ENCODE measurements at places on chromosomes 5 and 9.

DNA sequence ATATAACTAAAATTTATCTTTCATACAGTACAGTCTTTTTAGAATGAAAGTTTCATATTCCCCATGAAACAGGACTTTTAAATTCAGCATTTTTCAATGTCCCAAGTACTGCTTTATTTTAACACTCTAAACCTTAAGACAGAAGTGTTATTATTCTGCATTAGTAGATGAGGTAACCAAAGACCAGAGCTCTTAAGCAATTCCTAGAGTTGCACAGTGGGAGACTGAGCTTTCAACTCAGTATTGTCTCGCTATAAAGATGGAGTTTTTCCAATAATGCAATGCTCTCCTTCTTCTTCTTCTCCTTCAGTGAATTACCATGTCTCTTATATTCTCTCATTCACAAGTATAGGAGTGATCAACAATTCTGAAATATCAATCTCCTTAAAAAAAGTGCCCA lies 479.7 kb downstream of the CETN3 start:
- no peak for DNase-seq

- no peak for DNase-seq
These were observed 55.6 kb upstream of the UBAC1 start for GRCh38 chr9:136016572-136017288.

GRCh38 chr9:72540348-72540873 lies 19.0 kb downstream of the TMC1 start:
- DNase-seq: no peak

DNA sequence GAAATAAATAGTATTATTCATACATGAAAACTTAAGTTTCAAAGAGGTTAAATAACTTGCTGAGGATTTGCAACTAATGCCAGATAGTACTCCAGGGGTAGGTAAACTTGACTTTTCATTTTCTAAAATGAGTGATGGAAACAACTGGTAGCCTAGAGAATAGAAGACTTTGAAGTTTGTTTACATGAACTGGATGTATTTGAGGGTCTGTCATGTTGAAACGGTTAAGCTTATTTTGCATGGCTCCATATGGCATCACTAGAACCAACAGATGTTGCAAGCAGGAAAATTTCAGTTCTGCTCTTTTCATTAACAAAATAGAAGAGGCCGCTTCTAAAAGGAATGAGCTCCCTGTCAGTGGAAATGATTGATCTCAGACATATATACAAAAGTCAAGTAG lies 105.1 kb upstream of the SGCD start:
- no peak for DNase-seq

- no peak for DNase-seq
These were observed 9.7 kb upstream of the URM1 start for GRCh38 chr9:128361296-128361985.

DNA sequence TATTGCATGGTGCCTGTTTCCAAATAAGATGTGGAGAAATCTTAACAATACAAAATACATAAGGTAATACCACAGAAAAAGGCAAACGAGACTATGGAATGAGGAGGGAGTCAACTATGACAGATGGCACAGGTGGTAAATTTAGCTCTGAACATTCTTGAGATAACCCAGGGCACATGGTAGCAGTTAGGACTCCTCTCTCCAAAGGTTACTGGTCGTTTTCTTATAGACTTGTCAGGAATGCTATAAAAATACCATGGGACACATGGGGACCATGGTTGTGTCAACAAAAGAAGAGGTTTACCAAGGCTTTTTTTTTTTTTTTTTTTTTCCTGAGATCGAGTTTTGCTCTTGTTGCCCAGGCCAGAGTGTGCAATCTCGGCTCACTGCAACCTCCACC lies 209.4 kb upstream of the RFX3 start:
- DNase-seq: no peak

DNA sequence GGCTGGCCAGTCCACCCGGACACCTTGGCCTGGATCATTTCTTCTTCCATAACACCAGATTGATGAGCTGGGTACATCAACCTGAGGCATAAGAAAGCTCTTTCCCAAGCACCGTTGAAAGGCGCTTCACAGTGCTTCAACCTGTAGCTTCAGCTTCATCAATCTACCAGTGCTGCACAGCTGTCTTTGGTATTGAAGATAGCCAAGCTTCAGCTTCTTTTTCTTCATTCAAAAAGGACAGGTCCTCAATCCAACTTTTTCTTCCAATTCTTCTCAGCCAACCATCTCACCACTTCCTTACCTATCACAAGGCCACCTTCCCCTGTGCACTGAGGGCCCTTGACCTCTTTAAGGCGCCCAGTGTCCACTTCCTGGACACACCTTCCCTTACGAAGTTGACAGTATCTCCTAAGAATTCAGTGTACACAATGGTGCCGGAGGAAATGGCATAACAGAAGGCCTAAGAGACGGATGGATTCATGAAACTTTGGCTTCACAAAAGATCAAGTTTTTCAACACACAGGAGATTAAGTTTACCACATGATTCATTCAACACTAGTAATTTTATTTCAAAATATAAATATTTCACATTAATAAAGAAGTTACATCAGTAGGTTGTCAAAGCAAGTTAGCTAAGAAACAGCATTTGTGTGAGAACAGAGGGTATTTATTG lies 1.4 kb upstream of the CTNNAL1 start:
- no peak for DNase-seq

DNA sequence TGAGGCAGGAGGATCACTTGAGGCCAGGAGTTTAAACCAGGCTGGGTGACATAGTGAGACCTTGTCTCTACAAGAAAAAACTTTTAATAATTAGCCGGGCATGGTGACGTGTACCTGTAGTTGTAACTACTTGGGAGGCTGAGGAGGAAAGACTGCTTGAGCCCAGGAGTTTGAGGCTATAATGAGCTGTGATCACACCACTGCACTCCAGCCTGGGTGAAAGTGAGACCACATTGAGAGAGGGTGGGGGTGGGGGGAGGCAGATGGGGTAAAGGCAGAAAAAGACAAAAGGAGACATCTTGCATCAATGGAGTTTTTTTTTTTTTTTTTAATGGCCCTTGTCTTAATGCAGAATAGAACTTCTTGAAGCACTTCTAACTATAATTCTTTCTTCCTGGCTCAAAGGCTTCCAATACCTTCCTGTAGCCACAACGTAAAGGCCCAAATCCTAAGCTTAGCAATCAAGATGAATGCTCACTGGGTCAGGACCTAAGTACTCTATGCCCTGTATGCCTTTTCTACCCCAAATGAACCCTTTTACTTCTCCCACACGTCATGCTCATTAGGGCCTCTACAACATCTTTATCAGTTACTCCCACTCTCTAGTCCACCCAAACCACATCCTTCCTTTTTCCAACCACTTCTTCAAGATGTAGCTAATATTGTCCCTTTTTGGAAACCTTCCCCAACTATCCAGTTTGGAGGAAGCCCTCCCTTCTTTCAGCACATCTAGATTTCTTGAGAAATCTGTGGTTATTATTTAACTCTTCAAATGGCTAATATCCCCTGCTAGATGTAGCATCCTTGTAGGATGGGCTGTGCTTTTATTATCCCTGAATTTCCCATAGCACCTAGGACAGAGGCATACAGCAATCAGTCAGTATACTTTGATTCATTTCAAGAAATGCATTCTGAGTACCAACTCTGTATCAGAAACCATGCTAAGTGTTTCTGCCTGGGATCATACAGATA lies 40.8 kb downstream of the CSF2 start:
- no peak for DNase-seq

DNA sequence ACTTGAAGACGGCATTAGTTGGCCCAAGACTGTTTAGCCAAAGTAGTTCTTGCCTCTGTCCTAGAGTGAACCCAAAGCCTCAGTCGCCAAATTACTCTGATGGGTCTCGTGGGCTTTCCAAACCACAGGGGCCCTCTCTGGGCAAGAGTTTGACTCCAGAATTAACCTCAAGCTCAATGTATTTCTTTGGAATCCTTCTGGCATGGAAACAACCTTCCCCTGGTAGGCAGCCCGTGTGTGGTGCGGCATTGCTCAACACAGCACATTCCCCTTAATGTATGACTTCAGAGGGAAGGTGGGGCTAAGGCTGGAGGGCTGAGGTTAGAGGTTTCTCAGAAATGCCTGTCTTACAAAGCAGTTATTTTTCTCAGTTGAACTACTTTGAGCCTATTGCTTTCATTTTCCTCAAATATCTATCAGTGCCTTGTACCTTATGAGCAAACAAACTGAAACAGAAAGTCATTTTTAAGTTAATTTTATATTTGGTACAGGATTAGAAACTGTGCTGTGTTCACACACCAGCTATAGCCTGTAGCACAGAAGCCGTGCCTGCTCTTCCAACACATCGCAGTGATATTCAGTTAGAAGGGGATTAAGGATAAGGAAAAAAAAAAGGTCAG lies 123.9 kb upstream of the HAPLN1 start:
- no peak for DNase-seq

DNA sequence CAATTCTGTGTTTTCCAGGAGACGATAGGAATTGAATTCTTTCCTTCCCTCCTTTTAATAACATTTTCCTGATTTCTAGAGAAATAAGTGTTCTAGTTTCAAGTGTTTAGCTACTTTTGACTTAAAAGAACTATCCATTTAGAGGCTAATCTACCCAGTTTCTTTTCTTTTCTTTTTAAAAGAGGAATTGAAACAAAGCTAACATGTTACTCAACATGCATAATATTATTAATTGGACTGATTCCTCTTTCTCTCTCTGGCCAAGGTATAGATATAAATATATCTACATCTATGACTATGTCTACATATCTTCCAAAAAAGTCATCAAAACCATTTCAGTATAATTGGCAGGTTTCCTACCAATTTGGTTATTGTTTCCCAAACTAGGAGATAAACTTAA lies 309.8 kb downstream of the TRPM3 start:
- no peak for DNase-seq

DNA sequence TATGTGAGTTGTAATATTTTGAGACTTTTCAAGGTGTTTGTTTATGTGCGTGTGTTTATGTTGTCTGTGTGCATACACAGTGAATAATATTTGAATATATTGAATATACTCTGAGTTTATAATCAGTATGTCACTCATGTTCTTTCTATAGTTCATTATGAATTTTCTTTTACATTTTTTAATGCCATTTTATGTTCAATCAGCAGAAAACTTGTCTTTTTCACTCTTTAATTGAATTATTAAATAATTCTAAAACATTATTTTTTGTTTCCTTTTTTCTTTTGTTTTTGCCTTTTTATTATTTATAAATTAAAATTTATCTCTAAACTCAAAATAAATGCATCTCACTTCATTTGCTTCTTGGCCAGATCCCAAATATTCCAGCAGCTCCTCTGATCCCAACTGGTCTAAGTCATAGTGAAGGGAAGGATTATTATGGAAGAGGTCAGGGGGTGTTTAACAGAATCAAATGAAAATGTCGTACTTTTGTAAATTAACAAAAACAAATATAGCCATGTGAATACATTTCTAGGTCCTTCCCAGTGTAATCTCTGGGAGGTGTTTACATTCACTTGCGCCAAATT lies 188.9 kb downstream of the KDM4C start:
- DNase-seq: no peak

DNA sequence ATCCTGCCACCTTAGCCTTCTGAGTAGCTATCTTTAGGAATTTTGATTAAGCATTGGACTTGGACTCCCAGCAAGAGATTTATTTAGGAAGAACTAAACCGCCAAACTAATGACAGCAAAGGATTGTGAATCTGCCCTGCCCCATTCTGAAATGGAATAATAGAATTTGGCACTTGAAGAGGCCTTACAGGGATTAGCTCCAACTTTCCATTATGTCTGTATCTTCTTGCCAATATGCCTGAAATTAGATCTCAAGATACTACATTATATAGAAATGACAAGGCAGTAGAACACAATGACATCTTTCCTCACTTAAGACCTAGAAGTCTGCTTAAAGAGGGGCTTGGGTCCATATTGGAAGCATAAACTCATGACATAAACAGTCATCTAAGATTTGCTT lies 77.0 kb upstream of the DPYSL3 start:
- DNase-seq: no peak

GRCh38 chr5:172115541-172115982 lies 72.5 kb downstream of the STK10 start:
- peak; percentile 18 for DNase-seq

- no peak for DNase-seq
These were observed 60.3 kb downstream of the UBAP2 start for GRCh38 chr9:33988219-33988890.

DNA sequence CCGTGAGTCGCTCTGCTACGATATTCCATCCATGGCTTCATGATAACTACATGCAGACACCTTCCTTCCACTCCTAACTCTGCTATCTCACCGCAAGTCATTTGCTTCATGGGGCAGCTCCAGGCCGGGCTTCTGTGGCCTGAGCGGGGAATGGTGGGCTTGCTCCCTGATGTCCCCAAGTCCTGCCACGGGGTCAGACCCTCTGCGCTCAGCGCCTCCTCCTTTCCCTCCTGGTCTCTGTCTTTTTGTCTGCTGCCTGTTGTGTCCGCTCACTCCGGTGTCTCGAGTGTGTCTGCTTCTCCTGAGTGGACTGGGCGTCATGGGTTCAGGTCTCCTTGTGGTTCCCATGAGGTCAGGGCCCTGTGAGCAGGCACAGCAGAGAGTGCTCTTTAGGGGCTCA lies 139.6 kb downstream of the CACNA1B start:
- no peak for DNase-seq

- no peak for DNase-seq
These were observed 11.3 kb upstream of the GLIPR2 start for GRCh38 chr9:36125062-36125855.

DNA sequence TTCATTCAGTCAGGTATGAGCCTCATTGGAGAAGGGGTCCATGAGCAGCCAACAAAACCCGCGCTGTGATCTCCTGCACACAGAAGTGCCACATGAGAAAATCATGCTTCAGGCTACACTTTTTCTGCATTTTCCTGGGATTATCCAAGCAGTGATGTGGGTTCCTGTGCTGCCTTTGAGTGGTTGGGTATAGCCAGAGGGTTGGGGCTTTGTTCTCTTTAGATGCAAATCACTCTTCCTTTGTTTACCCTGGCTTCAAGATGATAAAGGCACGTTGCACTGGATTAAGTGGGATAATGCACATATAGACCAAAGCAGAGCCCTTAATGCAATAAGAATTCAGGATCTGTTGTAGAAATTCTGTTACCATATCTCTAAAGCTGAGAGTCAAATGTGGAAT lies 18.7 kb downstream of the ECM2 start:
- no peak for DNase-seq

GRCh38 chr9:2810420-2811075 lies 33.3 kb downstream of the PUM3 start:
- DNase-seq: no peak

DNA sequence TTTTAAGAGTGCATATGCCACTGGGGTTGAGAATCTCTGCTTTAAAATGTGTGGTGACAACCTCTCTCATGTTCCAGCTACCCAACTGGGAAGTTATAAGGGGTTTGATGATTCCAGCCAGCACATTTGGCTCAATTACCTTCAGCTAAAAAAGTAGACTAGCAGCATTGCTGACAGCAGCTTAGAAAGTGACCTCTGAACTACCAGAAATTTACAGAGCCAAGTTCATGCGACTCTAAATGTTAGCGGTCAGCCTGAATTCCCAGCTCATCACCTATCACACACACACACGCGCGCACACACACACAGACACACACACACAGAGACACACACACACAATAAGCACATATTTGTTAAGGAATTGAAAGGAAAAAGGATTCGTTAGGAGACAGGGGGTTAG lies 377.5 kb downstream of the TMEM167A start:
- DNase-seq: no peak

GRCh38 chr9:78101247-78101646 lies 69.6 kb upstream of the GNAQ start:
- DNase-seq: no peak

GRCh38 chr5:104412649-104413240 lies 850.2 kb upstream of the NUDT12 start:
- no peak for DNase-seq

- DNase-seq: no peak
These were observed 187.6 kb downstream of the GADD45G start for GRCh38 chr9:89792189-89793123.

- DNase-seq: no peak
These were observed 39.8 kb upstream of the CRB2 start for GRCh38 chr9:123316053-123316718.
